AG08395 (cell line): ENCODE measurements at places on chromosomes 6 and 20.

DNA sequence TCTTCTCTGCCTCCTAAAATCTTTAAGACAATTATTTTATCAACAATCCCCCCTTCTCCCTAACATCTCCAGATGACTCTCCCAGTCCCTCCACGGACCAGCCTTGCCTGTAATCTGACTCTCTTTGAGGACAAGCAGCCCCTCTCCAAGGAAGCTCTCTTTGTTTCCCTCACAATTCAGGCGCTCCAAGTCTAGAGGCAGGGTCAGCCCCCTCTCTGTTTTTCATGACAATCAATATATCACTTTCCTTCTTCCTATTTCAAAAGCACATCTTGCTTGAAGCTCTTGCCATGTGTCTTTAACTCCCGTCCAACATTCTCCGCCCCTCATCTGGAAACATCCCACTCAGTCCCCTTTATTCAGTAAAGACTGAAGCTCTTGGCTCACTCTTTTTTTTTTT, 393.4 kb upstream of the SULF2 start:
- DNase-seq: no peak

GRCh38 chr20:855466-856360, 22.2 kb downstream of the FAM110A start:
- no peak for DNase-seq

- no peak for DNase-seq
Measured at GRCh38 chr20:19760371-19760721, 2.3 kb downstream of the RIN2 start.

- DNase-seq: no peak
Measured at GRCh38 chr6:33984466-33985312, 161.2 kb downstream of the GRM4 start.

- DNase-seq: no peak
Measured at GRCh38 chr6:6591778-6592465, 3.4 kb downstream of the LY86 start.

GRCh38 chr6:107217248-107217647, 101.9 kb upstream of the BEND3 start:
- no peak for DNase-seq

GRCh38 chr20:7015257-7015656, 247.8 kb downstream of the BMP2 start:
- no peak for DNase-seq
